A549 treated with CORT108297 at 1 μM for 4 hours (cell line): ENCODE measurements at places on chromosomes 3 and 15. TPM values are rescaled to one million over a fixed set of nuclear protein-coding genes. Genes with fewer than 3 reads are reported as not detected.

NMB gene
- 15.7 to 26.4 TPM (median 24.2 TPM) in 5 replicates for total RNA-seq

GPR171 gene
- not detected in 5 replicates for total RNA-seq

CAND2 gene
- 0.31 to 0.50 TPM (median 0.46 TPM) in 5 replicates for total RNA-seq

PEX5L gene
- total RNA-seq: not detected in 5 replicates

XYLB gene
- total RNA-seq: 3.8 to 4.6 TPM (median 4.4 TPM) in 5 replicates

ATP13A5 gene
- not detected in 5 replicates for total RNA-seq

CNTN3 gene
- not detected in 5 replicates for total RNA-seq

VWA5B2 gene
- 0.40 to 0.73 TPM (median 0.55 TPM) in 5 replicates for total RNA-seq
